ENCODE measurements at places on chromosomes 4 and X.

- DNase-seq: no peak
These were observed 8.1 kb downstream of the ARHGAP36 start for GRCh38 chrX:131066237-131066636.

DNA sequence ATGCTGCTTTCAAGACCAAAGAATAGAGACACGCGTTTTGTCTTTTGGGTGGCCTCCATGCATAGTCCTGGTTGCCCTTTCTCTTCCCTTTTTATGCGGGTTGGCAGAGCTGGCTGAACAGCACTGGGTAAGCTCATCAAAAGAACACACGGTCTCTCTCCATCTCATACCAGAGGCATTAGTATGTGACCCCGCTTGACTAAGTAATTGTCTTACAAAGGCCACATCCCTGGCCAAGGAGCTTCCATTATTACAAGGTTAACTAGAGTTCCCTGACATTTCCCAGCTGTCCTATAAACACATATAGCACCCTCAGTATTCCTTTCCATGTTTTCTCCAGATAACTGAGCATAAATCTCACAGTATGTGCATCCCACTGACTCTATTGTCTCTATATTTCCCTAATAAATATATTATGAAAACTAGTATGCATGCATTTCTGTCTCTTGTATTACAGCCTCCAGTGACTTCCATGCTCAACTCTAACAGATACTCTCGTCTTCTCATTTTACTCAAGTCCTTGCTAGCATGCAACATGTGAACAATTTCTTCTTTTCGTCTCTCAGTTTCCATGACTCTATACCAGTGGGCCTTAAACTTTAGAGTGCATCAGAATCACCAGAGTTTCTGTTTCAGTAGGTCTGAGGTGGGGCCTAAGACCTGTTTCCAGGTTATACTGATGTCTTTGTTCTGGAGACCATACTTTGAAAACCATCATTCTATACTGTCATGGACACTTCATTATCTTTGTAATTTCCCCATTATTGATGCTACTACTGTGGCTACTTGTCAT, 247.7 kb upstream of the ARSJ start:
- no peak for DNase-seq

- DNase-seq: no peak
These were observed 579.6 kb upstream of the IGFBP7 start for GRCh38 chr4:57689693-57690205.

GRCh38 chr4:95093460-95093859, 335.7 kb downstream of the BMPR1B start:
- DNase-seq: no peak

DNA sequence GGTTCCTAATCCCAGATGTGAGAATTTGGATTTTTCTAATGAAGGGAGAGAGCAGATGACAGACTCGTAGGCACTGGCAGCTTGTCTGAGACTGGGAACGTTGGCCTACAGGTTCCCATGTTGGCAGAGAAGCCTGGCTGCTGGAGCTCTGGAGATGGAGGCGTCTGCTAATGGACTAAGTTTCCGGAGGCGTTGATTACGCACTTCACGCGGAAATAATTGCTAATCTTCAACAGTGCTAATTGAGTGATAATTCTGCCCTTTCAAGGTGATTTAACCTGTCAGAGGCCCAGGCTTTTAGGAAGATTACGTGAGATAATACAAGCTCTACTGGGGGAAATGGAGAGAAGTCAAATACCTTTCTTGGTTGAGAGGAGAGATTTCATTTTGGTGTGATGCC, 77.4 kb downstream of the PSAPL1 start:
- no peak for DNase-seq

DNA sequence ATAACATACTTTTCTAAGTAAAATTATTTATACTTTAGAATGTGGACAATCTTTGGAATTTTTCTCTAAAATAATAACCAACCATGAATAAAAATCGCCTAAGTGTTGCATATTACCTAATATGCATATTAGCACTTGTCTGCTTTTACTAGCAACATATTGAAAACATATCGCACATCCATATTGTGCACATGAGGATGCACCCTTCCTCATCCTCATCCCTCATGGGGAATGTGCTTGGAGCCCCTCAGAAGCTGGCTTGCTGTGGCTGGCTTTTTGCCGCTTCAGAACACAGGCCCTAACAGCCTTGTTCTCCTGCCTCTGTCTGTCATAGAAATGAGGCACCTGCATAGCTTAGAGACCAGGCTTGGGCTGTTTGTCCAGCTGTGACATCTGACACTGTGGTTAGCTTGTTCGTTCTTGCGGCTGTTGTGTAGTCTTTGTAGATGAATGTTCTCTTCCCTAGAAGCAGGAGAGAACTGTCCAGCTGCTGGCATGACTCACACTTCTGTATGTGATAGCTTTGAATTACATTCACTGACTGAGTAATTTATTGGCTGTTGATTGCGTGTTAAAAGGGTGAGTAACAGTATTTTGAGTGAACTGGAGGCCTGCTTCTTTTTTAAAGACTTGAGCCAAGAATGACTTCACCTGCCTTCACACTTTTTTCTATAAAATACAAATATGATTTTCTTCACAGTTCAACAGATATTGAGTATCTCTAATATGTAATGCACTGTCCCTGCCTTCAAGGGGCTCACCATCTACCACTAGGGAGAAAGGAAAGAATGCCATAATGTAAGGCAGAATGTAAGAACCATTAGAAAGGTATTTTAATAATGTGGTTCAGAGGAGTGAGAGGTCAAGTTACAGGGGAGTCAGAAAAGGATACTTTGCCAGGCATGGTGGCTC, 81.9 kb downstream of the HMGB2 start:
- DNase-seq: no peak

- no peak for DNase-seq
These were observed 20.0 kb downstream of the SH3RF1 start for GRCh38 chr4:169250796-169251195.

DNA sequence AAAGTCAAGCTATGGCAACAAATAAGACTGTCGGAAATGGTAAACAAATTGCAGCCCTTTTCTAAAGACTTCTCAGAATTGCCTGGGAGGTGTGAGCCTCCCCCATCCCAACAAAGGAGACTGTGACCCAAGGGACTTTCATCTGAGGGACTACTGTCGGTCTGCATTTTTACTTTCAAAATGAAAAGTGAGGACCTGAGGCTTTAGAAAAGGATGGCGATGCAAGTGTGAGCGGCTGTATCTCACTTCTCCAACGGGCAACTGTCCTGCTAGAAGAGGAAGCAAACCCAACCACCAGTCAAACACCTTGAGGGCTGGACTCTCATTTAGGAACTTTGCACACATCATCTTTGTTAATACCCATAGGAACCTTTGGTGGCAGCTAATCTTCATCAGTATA, 62.6 kb upstream of the CLNK start:
- DNase-seq: no peak

- DNase-seq: peak; percentile 42
These were observed 1.2 kb upstream of the CD40LG start for GRCh38 chrX:136646602-136647239.

GRCh38 chrX:16039363-16039762, 84.0 kb upstream of the GRPR start:
- DNase-seq: no peak

DNA sequence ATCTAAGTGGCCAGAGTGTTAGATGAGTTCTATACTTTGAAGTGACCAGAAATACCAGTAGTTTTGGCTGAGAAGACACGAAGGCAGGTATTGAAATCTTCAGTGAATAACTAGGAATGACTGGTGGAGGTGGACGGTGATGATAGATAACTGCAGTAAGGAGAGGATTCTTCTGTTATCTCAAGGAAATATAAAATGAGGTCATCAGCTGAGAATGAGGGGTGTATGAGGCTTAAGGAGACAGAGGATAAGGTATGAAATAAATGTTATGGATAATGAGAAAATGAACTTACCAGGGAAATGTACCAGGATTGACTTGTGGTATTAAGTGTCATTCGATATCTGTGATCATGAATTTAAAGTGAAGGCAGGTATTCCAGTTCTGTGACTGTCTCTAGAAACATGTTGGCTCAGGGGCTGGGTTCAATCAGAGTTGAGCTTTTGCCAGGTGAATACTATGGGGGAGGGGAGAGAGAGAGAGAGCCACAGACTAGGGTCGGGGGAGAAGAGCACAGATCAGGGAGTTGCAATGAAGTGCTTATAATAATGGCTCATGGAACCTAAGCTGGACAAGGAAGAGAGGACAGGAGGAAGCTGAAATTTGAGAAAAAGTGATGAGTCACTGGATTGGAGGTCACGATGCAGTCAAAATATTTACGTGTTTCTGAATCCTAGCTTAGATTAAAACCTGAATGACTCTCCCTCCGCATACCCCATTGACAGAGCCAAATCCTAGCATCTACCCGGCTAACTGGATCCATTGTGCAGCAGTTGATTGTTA, 37.5 kb upstream of the BRS3 start:
- no peak for DNase-seq

DNA sequence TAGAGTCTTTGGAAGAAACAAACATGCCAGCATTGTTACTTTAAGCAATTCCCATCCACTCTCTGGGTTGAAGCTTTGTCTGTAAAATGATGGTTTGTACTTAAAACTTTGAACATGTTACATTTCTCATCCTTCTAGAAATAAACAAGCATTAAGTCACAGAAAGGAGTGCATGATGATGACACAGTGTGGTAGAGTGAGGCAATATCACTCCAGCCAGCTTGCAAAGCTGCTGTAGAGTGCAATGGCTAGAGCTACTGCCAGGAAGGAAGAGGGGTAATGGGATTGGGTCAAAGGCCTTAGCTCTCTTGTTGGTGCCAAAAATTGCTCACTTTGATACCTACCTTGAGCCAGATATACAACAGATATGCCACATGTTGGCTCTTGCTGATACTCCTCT, 12.3 kb upstream of the ENOX2 start:
- DNase-seq: no peak

DNA sequence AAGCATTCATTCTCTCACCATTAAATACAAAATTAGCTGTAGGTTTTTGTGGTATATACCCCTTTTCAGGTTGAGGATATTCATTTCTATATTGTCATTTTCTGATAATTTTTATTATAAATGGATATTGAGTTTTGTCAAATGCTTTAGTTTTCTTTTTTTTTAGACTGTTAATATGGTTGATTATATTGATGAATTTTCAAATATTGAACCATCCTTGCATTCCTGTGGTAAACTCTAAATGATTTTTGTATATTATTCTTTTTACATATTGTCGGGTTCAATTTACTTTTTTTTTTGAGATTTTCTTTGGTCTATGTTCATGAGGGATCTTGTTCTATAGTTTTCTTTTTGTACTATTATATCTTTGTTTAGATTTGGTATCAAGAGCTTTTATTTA, 165.1 kb downstream of the GPAT3 start:
- no peak for DNase-seq

- no peak for DNase-seq
These were observed 28.3 kb downstream of the STK32B start for GRCh38 chr4:5079581-5079980.

- DNase-seq: no peak
These were observed 67.4 kb upstream of the CLCN4 start for GRCh38 chrX:10089378-10089795.

DNA sequence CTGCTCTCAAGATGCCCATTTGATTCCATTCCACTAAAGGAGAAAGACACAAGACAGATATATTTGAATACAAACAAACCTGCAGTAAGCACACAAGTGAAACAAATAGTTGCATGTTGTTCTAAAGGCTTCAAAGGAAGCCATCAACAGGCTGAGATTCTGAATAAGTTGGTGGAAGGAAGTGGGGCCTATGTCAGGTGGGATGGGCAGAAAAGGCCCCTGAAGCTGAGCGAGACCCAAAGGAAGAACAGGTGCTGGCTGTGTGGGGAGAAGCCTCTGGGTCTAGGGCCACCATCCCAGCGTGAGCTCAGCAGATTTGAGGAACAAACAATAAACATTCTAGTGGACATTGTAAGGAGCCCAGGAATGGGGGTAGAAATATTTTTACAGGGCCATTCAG, 82.4 kb upstream of the PLAC8 start:
- DNase-seq: no peak

GRCh38 chr4:114598191-114599121, at the start of gene UGT8:
Gene UGT8 (plus strand): TSS chr4:114598807. CDS start chr4:114622881, 24,074 bp downstream.
- peak; percentile 8 for DNase-seq

- DNase-seq: no peak
These were observed 16.9 kb downstream of the STAP1 start for GRCh38 chr4:67575232-67576058.

DNA sequence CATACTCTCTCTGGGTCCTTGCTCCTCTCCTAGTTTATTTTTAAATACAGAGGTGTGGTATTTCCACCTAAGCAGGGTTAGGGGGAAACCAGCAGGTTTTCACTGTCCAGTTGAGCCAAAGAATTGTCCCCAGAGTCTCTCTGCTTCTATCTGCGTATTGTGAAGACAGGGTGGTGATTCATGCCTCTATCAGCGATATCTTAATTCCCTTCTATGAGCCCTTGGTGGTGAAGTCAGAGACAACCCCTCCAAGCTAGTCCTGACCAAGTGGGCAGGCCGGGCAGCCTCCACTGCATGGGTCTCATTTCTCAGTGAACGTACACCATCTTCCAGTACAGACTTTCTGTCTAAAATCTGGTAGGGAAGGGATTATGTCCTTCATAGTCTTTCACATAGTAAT, 100.5 kb upstream of the GPR34 start:
- DNase-seq: no peak

- DNase-seq: no peak
These were observed 131.3 kb downstream of the GUCY2F start for GRCh38 chrX:109350551-109350950.

DNA sequence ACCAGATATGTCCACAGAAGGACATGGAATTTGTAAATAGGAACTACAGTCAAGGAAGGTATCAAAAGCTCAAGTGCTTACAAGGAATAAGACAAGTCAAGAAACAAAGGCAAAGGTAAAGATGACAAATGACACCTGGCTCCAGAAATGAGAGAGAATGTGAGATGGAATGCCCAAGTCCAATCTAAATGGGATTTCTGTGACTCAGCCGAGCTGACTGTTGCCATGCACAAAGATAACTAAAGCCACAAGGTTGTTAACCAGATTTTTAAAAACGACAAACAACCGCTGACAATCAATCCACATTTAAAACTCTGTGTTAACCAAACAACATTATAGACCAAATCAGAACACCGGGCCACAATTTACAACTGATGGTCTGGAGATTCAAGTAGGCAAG, 1.1 kb downstream of the NFXL1 start:
- no peak for DNase-seq

- no peak for DNase-seq
These were observed 60.0 kb upstream of the LNX1 start for GRCh38 chr4:53651156-53651735.

- peak; percentile 1 for DNase-seq
These were observed 209.3 kb downstream of the UGT8 start for GRCh38 chr4:114807759-114808404.

- no peak for DNase-seq
These were observed 38.2 kb downstream of the HPGDS start for GRCh38 chr4:94304365-94304971.

- no peak for DNase-seq
These were observed 1.1 kb downstream of the RNF150 start for GRCh38 chr4:141132072-141132708.

DNA sequence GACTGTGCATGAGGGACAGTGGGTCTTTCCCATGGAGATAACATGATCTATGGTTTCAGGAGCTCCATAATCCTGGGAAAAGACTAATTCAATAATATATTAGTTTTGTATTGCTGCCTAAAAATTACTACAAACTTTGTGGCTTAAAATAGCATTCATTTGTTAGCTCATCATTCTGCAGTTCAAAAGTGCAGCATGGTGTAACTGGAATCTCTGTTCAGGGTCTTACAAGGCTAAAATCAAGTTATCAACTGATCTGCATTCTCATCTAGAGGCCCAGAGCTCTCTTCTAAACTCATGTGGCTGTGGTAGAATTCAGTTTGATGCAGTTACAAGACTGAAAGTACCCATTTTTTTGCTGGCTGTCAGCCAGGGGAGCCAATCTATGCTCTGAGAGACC, 66.7 kb downstream of the LHFPL1 start:
- DNase-seq: no peak
